ENCODE measurements at places on chromosomes 4 and X.

DNA sequence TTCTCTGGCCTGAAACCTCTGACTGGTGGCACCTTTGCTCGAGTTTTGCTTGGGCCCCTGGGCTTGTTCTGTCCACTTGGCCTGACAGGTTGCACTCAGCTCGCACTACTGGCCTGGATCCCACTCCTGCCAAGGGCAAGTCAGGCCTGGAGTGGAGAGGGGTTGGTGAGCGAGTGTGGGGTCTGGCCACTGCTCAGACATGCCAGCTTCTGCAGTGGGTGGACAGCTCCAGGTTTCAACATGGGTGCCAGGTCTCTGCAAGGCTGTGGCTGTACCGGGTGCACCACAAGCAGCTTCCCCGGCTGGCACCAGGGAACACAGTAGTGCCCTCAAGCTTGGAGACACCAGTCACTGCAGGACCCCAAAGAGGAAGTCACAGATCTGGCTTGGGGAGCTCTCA lies 91.6 kb upstream of the CXorf51A start:
- DNase-seq, result no peak

DNA sequence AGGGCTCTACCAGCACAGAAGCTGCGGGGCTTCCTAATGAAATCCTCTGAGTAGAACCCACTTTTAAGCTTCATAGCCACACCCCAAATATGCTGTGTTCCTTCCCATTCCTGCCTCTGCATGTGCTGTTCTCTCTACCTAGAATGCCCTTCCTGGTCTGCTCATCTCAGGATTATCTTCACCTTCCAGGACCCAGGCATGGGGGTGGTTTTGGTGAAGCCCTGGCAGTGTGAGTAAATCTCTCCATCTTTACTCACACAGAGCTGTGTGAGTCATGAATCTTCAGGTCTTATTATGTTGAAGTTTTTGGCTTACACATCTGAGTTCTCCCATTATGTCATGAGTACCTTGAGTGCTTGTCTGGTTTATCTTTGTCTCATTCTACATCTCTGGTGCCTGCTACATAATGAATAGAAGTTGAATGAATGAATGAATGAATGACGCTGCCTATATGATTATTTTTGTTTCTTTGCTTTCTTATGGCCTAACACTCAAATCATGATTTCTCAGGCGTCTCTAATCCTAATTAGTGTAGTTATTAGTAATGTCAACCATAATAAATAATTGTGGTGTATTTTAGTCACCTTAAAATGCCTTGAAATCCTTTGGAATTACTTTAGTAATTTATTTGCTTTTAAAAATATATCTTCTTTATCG lies 41.9 kb downstream of the HADH start:
- DNase-seq, result no peak

DNA sequence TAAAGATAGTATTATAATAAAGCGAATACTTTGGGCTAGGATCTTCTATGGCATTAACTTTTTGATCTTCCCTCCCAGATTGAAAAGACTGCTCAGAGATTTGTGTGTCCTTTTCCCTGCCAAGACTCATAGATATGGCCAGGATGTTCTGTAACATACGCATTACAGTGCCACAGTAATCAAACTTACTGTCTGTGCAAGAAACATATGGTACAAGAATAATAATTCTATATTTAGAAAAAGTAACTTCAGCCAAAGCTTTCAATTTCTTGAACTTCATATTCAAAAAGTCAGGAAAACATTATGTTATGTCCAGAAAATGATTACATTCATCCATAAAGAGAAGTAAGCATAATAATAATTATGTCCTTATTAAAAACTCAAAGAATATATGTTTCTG lies 100.9 kb upstream of the GUCY1A1 start:
- DNase-seq, result no peak

- DNase-seq, result no peak
These were observed 70.8 kb downstream of the GAB1 start for GRCh38 chr4:143407474-143407873.

DNA sequence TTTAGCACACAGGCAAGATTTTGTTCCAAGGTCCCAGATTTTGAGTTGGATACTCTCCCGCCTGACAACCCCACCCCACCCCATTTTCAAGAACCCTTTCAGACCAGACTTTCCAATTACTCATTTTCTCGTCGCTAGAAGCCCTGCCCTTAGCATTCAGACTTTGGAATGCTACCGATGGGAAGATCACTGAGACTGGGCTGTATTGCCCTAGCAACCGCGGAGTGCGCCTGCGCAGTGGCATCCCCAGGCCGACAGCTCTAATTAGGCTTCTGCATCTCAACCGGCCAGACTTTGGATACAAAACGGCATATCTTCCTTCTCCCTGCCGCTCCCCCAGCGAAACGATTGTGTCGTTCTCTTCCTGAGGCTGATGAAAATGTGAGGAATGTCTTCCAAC lies 3.4 kb downstream of the MAGEE2 start:
- DNase-seq, result no peak

GRCh38 chrX:124239911-124240310 lies 92.5 kb upstream of the TEX13D start:
- DNase-seq, result no peak
